ENCODE measurements at places on chromosomes 11 and 22. TPM values are rescaled to one million over a fixed set of nuclear protein-coding genes. Genes with fewer than 3 reads are reported as not detected.

CARS1 gene
- total RNA-seq = 55.2 TPM

MS4A6E gene
- total RNA-seq = not detected

OR4D11 gene
- not detected for total RNA-seq

CRYBB2 gene
- not detected for total RNA-seq

CALCA gene
- 3.4 TPM for total RNA-seq

ASCL2 gene
- not detected for total RNA-seq

OR10D3 gene
- total RNA-seq = 0.11 TPM

PKDREJ gene
- 0.84 TPM for total RNA-seq

KCNJ1 gene
- 0.47 TPM for total RNA-seq

BARX2 gene
- total RNA-seq = not detected

BIK gene
- 1.8 TPM for total RNA-seq

INSC gene
- 4.2 TPM for total RNA-seq

INPP5J gene
- total RNA-seq = 2.1 TPM

POU2AF2 gene
- total RNA-seq = not detected

RAB3IL1 gene
- total RNA-seq = 2.1 TPM

SLCO2B1 gene
- 0.70 TPM for total RNA-seq

JAM3 gene
- 80.2 TPM for total RNA-seq

TPH1 gene
- 0.92 TPM for total RNA-seq

OR52N4 gene
- 0.38 TPM for total RNA-seq

ST14 gene
- total RNA-seq = not detected

GLYAT gene
- total RNA-seq = 0.36 TPM

OR2AG2 gene
- 0.34 TPM for total RNA-seq

OR51I1 gene
- 0.46 TPM for total RNA-seq

FOLH1 gene
- 3.6 TPM for total RNA-seq

PDGFD gene
- 0.46 TPM for total RNA-seq

OR10A4 gene
- not detected for total RNA-seq

MPEG1 gene
- 1.2 TPM for total RNA-seq

ALDH3B2 gene
- not detected for total RNA-seq

PLAAT5 gene
- total RNA-seq = 0.16 TPM

OR52H1 gene
- total RNA-seq = not detected

ANKK1 gene
- not detected for total RNA-seq

IL18BP gene
- 7.4 TPM for total RNA-seq

NFAM1 gene
- 0.16 TPM for total RNA-seq

ACAT1 gene
- total RNA-seq = 49.7 TPM

KDM2A gene
- total RNA-seq = 32.4 TPM

INS gene
- not detected for total RNA-seq

LDLRAD3 gene
- 16.2 TPM for total RNA-seq

DKK3 gene
- total RNA-seq = 51.3 TPM

DSCAML1 gene
- not detected for total RNA-seq

MPPED2 gene
- 1.4 TPM for total RNA-seq

TMEM45B gene
- not detected for total RNA-seq

KRTAP5-10 gene
- total RNA-seq = 0.37 TPM

HBB gene
- not detected for total RNA-seq

A4GALT gene
- total RNA-seq = 1.3 TPM

TPBGL gene
- 0.38 TPM for total RNA-seq

ZNF215 gene
- 2.5 TPM for total RNA-seq

OR4D5 gene
- not detected for total RNA-seq

RIMBP3B gene
- total RNA-seq = 0.54 TPM

SCN2B gene
- total RNA-seq = 0.38 TPM

Data from motor neuron (in vitro differentiated cells).